CD8-positive, alpha-beta T cell (primary cell): ENCODE measurements at places on chromosomes 2 and 18.

GRCh38 chr2:99867770-99868169 lies 274.6 kb downstream of the AFF3 start:
- DNase-seq = no peak

GRCh38 chr2:136115183-136115761 lies 2.7 kb downstream of the CXCR4 start:
- no peak for DNase-seq

DNA sequence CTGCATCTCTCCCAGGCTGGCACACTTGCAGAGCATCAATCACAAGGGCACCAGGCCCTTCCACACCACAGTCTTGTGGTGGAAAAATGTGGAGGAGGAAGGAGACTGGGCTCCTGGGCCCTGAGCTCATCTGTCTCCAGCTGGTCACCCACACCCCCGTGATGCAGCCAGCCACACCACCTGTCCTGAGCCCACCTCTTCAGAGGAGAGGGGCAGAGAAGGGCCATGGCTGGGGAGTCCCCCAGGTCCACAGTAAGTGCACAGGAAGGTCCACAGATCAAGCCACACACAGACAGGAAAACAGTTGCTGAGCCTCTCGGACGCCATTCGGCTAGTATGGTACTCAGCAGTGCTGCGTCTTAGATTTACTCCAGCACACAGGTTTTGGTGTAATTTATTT lies 203.5 kb upstream of the SALL3 start:
- DNase-seq = peak; percentile 15

GRCh38 chr2:228615496-228615895 lies 434.0 kb upstream of the SPHKAP start:
- DNase-seq = no peak

DNA sequence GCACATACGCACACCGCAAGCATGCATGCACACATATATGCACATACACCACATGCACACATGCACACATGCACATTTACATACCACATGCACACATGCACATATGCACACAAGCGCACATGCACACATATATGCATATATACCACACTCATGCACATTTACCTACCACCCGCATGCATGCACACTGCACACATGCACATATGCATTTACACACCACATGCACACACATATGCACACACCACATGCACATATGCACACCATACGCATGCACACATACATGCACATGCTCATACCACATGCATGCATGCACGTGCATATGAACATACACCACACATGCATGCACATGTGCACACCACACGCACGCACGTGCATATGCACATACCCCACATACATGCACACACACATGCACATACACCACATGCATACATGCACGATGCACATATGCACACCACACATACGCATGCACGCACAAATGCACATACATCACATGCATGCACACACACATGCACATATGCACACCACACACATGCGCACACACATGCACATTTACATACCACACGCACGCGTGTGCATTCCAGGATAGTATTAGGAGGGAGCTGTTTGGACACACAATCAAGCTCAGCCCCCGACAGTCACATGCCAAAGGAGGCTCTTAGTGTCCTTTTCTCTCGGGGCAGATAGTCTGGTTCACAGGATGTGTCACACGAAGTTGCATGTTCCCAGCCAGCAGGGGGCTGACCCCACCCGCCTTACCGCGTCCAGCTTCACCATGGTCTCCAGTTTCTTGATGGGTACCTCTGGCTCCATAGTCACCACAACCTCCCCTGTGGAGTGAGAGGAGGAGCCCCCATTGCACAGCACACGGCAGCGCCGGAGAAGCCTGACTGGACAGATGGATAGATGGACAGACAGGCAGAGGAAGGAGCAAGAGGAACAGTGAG lies 5.9 kb downstream of the OTOF start:
- no peak for DNase-seq
